ENCODE measurements at places on chromosomes 2 and 18.

DNA sequence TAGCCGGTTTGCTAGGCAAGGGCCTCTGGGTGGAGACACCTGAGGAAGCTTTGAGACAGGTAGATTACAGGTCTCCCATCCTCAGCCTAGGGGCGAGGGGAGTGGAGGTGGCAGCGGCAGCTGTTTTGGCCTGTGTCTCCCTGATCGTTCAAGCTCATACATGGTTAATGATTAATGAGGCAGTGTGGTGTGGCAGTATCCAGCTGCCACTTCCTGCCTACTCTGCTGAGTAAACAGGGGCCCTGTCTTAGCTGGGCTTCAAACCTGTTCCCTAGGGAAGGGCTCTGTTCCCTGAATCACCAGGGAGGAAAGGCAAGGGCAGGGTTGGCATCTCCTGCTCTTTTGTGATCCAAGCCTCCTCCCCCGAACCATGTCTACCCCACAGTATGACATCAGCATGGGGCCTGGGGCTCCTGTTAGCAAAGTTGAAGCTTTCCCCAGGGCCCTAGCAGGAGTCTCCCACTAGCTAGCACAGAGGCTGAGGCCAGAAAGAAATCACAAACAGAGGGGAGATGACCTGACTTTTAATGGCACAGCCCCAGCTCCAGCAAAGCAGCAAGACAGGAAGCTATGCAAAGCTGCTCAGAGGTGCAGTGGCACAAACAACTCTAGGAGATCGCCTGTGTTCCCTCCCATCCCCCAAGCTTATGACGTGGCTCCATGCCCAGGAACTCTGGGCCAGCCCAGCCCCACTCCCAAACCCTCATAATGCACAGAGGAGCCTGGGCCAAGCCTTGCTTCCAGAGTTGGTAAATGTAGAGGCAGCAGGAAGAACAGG lies 3.7 kb upstream of the TUBA4B start:
- DNase-seq: peak; percentile 51

DNA sequence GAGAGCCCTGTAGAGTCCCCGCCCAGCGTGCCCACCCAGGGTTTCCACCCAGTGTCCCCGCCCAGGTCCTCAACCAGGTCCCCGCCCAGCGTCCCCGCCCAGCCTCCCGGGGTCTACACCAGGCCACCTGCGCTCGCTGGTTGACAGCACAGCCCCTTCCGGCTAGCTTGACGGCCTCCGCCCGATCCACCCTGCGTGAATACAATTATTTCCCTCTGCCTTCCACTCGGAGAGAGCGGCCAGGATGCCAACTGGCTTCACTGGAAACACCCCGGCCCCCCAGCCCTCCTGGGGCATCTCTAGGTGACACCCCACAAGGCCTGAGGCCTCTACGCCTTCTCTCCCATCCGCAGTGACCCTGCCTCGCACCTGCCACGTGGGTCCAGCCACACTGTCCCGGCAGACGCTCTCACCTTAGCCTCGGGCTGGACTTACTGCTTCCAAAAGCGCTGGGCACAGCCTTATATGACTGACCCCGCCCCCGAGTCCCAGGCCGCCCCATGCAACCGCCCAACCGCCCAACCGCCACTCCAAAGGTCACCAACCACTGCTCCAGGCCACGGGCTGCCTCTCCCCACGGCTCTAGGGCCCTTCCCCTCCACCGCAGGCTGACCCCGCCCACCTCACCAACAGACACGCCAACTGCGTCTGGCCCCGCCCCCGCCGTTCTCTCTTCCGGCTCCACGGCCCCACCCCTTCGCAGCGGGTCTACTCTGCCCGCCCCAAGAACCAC lies 188.1 kb downstream of the LAMA1 start:
- no peak for DNase-seq

GRCh38 chr2:8693157-8693821 lies 11.4 kb downstream of the ID2 start:
- peak; percentile 40 for DNase-seq

DNA sequence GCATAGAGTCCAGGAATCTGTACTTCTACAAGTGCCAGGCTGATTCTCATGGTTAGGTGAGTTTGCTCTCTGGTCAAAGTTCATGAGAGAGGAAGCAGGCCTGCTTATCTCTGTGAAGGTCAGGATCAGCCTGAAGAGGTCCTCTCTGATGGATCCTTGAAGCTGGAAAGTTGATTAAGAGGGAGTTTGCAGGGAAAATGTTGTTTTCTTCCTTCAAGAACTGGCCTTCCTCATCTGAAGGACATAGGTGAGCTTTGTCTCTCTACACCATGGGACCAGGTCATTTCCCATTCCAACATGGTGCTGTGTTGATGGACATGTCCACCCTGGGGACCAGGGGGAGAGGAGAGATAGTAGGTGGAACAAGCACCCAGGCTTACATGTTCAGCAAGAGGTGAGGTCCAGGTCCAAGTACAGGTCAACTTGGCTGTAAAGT lies 14.9 kb downstream of the CCL20 start:
- no peak for DNase-seq

GRCh38 chr2:113361051-113361450 lies 76.4 kb upstream of the ZNG1B start:
- DNase-seq: no peak

DNA sequence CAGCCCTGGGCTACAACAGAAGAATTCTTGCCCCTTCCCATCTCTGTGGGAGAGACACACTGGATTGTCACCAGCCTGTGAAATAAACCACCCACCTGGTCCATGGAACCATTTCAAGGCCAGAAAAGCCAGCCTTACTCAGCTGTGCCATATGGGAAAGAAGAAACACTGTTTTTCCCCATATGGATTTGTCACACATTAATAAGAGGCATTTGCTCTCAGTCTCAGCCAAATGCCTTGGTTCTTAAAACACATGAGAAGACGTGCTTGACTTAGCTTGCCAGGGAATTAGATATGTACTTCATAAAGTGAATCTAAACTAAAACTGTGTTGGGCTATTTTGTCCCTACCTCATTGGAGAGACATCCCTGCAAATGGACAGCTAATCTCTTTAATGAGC lies 308.6 kb upstream of the TNP1 start:
- no peak for DNase-seq

DNA sequence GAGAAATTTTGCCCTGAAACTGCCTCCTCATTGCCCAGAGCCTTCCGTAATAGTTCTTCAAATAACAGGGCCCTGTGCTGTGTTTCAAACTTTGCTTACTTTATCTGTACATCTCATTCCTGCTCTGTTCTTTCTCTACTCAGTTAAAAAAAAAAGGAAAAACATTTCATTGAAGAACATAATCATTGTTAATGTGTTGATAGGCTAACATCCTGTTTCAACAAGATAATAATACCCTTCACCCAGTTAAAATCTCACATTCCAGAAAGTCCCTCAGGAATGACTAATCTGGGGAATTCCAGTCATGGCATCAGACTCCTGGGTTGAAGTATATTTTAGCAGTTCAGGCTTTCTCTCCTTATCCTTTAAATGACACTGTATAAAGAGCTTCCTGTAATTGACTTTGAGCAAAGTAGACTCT lies 45.6 kb upstream of the ITGAV start:
- no peak for DNase-seq

DNA sequence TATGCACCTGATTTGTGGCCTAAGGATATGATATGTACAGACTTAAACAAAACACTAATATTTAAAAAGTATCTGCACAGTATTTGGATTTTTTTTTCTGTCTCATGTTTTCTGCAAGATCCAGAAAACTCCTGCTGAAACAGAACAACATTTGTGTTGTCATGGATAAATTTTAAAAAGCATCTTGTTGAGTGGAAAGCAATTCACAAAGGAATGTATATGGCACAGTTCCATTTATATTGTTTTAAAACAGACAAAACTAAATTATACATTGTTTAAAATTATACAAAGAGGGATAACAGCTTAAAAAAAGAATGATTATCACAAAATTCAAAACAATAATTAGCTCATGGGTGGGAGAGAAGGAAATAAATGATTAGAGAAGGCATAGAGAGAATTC lies 193.5 kb downstream of the PPP1R1C start:
- no peak for DNase-seq

GRCh38 chr2:205696331-205696926 lies 14.1 kb downstream of the NRP2 start:
- DNase-seq: no peak

DNA sequence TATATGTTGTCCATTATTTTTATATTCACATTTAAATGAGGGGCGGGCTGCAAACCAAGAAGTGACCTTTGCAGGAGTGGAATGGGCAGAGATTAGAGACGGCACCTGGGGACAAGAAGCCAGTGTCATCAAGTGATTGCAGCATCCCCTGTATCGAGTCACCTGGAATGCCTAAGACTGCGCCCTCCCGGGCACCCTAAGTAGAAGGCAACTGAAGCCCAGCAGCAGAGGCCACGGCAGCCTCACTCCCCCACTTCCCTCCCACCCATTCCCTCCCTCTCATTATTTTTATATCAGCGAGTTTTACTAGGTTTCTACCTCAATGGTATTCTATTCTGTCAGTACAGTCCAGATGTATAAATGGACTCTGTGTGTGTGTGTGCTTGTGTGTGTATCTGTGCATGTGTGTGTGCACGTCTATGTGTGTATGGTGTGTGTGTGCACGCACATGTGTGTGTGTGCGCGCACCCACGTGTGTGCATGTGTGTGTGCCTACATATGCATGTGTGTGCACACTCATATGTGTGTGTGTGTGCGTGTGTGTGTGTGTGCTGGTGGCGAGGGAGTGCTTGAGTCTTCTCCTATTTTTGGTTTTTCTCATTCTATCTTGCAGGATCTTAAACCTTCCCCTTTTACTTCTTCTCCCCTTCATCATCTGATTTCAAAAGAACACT lies 106.8 kb upstream of the SLC66A3 start:
- no peak for DNase-seq

DNA sequence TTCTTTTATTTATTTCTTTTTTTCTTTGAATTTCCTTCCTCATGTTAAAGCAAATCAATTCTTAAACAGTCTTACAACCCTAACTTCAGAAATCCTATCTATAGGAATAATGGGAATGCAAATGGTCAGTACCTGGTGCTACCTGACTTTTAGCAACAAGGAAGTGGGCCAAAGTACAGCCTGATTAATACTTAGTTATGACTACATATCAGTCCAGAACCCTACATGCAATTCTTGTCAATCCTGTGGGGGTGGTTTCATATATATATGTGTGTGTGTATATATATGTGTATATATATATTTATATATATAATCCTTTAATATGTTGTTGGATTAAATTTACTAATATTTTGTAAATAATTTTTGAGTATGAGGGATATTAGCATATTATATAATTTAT lies 14.8 kb upstream of the TRAPPC8 start:
- no peak for DNase-seq

DNA sequence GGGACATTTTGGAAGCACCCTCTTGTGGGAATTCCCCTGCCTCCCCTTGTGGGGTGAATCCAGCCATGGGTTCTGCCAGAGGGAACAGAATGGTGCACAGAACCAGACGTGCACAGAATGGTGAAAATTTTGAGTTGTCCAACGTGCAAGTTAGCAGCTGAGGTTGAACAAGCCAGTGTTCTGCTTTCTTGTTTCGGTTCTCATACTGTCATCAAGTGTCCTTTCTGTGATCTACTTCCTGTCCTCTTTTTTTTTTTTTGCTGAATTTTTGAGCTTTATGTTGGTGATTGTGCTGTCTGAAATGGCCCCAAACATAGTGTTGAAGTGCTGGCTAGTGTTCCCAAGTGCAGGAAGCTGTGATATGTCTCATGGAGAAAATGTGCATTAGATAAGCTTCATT lies 21.5 kb upstream of the REEP1 start:
- no peak for DNase-seq

GRCh38 chr18:44821924-44822323 lies 141.2 kb downstream of the SETBP1 start:
- no peak for DNase-seq

DNA sequence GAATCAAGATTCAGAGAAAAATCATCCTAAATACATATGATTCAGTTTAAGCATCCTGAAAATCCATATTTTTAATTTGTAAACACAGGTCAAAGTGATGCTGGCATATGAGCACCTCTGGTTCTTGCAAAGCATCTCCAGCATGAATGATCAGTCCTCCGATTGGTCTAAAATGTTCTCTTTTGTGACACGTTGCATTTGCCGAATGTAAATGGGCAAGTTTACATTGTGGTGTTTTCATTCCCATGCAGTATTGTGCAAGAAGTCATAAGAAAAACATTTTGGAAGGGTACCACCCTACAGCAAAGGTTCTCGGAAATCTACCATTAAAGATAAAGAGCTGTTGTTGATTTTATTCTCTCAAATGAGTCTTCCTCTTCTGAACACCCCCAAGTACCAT lies 108.0 kb upstream of the UNC80 start:
- DNase-seq: no peak

GRCh38 chr2:3212984-3213383 lies 164.6 kb downstream of the EIPR1 start:
- DNase-seq: no peak

- no peak for DNase-seq
Observed at GRCh38 chr2:158586491-158586890, 129.7 kb downstream of the PKP4 start.

GRCh38 chr2:147108548-147108947 lies 736.3 kb upstream of the ACVR2A start:
- no peak for DNase-seq

GRCh38 chr18:35672897-35673296 lies 91.4 kb downstream of the GALNT1 start:
- DNase-seq: no peak

DNA sequence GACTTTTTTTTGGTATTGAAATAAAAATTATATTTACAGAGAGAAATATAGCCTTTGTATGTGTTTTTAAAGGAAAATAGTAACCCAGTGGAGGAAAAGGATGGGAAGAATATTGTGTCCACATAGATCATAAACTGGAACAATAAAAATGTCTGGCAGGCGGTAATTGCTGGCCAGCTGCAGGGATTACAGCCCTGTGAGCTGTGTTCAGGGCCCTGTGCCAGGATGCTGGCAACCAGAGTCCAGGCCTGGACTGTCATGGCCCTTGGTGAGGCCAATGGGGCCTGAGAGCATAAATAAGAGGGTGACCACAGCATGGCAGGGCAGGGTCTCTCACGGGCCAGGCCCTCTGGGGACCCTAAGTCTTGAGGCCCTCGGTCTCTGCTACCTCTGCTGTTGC lies 171.2 kb downstream of the ACOXL start:
- DNase-seq: no peak

DNA sequence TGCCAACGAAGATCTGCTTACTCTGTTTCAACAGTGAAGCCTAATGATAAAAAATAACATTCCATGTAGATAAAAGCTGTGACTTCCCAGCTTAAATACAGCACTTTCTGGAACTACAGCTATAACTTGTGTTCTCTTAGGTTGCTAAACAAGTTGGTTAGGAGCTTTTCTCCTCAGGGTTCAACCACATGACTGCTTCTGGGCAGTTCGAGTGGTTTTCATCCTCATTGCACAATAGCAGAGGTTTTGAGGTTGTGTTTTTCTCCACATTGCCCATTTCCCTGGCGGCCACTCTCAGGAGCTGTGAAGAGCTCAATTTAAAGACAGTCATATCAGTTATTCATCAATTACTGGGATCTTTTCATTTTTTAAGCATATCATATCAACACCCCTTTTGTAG lies 102.2 kb upstream of the CYP1B1 start:
- no peak for DNase-seq

GRCh38 chr2:85702800-85703199 lies 8.6 kb downstream of the GNLY start:
- DNase-seq: no peak

- DNase-seq: no peak
Observed at GRCh38 chr2:72996117-72996502, 75.4 kb downstream of the SFXN5 start.

- no peak for DNase-seq
Observed at GRCh38 chr2:86337244-86337835, at the start of gene REEP1. TSS of gene REEP1 (minus strand) at chr2:86337626. CDS start at chr2:86337510, 116 bp downstream.

GRCh38 chr2:108909275-108909823 lies 79.7 kb downstream of the EDAR start:
- DNase-seq: no peak
